RWPE2 (cell line): ENCODE measurements at places on chromosomes 1 and 21.

DNA sequence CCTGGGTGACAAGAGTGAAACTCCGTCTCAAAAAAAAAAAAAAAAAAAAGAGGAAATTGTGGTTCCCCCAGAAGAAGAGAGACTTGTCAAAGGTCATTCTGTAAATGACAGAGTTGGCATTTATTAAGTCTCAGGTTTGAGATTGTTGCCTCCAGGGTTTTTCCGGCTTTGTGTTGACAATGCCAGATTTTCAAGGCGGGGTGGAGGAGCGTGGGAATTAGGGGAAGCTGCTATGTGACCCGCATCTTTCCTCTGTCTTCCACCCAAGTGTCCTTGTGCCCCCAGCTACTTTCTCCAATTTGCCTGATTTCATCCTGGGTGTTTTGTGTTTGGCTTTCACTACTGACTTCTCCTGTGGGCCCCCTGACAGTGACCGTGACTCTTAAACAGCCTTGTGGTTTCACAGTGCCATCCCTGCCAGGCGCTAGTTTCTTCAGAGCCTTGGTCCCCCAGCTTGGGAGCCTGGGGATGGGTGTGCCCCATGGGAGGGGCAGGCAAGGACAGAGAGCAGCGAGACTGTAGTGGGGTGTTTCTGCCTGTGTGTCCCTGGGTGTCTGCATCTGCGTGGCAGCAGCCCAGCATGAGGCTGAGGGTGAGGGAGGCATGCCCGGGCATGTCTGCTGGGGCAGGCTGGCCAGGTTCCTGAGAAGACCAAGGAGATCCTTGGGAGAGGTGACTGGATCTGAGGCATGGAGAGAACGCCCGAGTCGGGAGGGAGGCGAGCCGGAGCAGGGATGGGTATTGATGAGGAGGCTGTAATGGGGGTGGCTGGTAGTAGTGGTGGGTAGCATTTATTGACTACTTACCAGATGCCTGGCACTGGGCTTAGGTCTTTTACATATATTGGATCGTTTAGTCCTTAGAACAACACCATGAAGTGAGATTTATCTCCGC lies 46.3 kb downstream of the IER5 start:
- DNase-seq = peak; percentile 95

DNA sequence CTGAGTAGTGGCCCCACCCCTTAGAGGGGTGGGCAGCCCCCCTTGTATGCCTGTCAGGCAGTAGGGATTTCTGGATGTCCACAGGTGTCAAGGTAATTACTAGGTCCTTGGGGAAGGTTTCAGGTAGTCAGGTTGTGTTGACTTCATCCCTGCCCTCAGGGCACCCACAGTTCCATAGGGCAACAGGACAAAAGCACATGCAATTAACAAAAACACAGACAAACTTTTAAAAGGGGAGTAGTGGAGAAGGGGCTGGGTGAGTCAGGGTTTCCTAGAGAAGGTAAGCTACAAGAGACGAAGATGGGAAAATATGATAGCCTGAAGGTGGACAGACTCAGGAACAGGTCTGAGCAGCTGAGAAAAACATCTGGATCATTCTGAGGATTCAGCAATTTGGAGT lies 14.1 kb downstream of the KRTCAP2 start:
- no peak for DNase-seq

GRCh38 chr1:30782361-30783255 lies 25.0 kb upstream of the LAPTM5 start:
- no peak for DNase-seq

GRCh38 chr21:34592120-34592955 lies 22.6 kb downstream of the RCAN1 start:
- no peak for DNase-seq

GRCh38 chr21:25710550-25710949 lies 24.2 kb downstream of the ATP5PF start:
- DNase-seq = no peak

GRCh38 chr1:60972841-60973364 lies 109.5 kb upstream of the NFIA start:
- no peak for DNase-seq

- DNase-seq = no peak
These were observed 3.3 kb upstream of the ATP6V1G3 start for GRCh38 chr1:198543670-198544260.

DNA sequence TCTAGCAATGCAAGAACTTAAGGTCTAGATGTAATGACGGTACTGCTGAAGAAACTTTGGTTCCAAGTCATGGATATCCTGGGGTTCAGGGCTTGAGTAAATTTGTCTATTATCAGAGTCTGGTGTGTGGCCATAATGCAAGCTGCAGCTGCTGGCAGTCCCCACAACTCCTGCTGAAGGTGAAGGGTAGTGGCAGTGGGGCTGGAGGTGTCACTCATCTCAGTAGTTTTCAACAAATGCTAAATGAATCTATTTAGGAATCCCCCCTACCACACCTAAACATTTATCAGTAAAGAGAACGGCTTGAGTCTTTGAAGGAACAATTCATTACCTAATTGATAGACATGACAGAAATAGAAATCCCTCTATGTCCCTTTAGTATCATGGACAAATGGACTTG lies 99.2 kb upstream of the GNG4 start:
- DNase-seq = no peak

DNA sequence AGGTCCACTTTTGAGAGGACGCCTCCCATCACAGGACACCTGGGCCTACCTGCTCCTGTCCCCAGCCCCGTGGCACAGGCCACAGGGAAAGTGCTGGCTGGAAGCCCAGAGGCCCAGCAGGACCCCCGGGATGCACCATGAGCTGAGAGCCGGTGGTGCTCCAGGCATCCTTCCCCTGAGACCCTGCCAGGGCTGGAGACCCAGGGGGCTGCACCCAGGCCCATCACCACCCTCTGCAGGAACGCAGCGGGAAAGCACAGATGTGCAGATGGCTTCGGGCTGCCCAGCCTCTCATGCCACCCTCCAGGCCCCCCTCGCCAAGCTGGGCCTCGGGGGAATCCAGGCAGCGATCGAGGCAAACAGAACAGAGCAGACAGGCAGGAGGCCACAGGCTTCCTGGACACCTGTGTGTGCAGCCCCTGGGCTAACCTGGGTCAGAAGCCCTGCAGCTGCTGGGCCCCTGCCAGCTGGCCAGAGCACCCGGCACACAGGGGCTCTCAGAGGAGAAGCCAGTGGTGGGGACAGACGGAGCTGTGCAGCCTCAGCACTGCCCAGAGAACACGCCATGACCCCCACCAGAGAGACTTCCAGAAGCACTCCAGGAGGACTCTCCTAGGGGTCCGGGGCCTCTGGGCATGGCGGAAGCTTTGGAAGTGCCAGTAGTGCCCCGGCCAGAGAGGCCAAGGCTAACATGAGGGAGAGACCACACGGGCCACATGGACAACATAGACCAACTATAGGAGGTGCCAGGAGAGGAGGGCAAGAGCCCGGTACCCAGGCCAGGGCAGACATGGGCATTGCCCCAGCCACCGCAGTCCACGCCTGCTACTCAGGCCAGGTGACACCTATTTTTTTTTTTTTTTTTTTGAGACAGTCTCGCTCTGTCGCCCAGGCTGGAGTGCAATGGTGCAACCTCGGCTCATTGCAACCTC lies 71.4 kb downstream of the ARHGEF16 start:
- DNase-seq = no peak

- no peak for DNase-seq
These were observed 23.2 kb upstream of the MX1 start for GRCh38 chr21:41402796-41403195.

DNA sequence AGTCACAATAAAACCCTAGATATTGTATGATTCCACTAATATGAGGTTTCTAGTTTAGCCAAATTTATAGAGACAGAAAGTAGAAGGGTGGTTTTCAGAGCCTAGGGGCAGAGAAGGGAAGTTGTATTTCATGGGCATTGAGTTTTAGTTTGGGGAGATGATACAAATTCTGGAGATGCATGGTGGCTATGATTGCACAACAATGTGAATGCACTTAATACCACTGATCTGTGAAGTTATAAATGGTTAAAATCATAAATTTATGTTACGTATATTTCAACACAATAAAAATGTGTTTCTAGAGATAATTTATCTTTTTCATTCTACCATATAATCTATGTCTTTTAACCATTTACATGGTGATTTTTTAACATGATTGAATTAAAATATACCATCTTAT lies 779.3 kb upstream of the BRINP3 start:
- DNase-seq = no peak

- DNase-seq = no peak
These were observed 1.4 kb upstream of the SSBP3 start for GRCh38 chr1:54407404-54408146.

GRCh38 chr1:195415584-195415983 lies 1192.7 kb downstream of the KCNT2 start:
- DNase-seq = no peak

GRCh38 chr1:234336359-234336758 lies 36.9 kb upstream of the COA6 start:
- no peak for DNase-seq
